CD4-positive, alpha-beta T cell treated with Interleukin-17A for 4 hours (primary cell): ENCODE measurements at places on chromosomes 6 and 20.

DNA sequence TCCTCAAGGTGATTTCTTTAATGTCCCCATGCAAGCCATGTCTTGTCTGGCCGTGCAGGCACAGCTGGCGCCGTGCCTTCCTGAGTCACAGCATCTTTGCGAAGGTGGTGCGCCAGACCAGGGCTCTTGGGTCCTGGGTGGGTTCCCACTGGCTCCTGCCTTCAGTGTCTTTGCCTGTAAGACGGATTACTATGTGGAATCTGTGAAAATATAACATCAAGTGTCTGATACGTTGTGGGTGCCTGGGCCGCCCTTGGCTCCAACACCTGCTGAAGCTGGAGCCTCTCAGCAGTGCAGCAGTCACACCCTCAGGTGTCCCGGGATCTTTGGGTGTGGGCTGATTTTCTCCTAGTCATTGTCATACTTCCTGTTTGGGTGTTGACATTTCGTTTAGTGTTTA is 3.2 kb downstream of the OSBPL2 start:
- DNase-seq, result no peak

DNA sequence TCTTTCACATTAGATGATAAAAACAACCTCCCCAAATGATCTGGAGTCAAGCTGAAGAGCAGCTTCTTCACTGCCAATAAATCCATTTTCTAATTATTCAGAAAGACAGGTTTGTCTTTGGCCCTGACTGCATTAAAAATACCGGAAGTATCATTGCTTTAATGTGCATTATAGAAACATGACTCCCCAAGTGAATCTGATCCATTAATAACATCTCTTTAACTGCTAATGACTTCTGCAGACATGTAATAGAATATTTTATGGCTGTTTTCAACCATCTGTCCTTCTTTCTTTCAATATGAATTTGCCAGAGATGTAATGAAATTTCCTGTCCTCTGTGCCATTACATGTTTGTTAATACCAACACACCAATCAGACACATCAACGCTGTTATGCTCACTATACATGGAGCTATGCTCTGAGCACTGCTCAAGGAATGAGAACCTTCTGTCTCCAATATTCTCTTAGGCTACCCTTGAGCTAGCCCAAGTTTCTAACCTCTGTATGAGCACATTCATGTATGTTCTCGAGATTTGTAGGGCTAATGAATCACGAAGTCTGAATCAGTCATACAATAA is 87.8 kb downstream of the LYRM4 start:
- DNase-seq, result no peak

DNA sequence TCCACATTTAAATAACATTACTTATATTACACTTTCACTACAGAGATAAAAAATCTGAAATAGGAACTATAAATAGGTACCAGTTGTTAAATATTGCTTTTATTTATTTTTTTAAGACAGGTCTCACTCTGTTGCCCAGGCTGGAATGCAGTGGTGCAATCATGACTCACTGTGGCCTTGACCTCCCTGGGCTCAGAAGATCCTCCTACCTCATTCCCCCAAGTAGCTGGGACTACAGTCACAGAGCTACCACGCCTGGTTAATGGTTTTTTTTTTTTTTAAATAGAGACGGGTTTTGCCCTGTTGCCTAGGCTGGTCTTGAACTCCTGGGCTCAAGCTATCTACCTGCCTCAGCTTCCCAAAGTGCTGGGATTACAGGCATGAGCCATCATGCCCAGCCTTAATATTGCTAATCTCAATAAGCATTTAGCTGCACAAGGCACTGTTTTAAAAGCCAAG is 17.3 kb downstream of the EEF1E1 start:
- DNase-seq, result no peak

DNA sequence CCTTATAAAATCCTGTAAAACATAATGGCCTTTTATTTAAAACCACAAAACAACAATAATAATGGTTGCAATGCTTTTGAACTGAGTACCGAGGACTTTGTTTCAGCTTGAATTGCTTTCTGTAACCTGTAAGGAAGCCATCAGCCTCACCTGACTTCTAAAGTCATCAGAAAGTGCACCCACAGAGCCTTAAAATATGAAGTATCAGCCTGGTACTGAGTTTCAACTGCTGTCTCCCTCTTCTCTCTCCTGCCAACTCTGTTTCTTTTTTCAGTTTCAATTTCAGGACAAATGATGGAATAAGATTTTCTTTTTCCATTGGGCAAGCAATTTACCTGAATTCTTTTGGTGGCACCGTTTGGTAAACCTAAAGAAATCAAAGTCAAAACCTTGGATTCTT is 119.4 kb downstream of the PHACTR1 start:
- DNase-seq, result no peak

DNA sequence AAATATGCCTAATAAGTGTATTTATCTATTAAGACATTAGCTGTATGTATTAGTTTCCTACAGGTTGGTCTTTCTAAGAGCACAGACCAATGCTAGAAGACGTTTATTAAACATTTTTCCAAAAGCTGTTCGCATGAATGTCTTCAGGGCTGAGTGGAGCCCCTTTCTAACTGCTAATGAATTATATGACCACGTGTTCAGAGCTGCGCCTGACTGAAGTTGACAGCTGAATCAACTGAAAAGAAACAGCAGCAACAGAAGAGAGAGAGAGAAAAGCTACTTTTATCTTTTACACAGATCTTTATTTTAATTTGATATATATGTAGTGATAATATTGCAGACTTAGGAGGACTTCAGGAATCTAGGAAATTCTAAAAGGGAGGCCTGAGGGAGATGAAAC is 75.2 kb upstream of the ARID1B start:
- no peak for DNase-seq

GRCh38 chr6:130050230-130050629 is 31.8 kb downstream of the L3MBTL3 start:
- DNase-seq, result no peak

DNA sequence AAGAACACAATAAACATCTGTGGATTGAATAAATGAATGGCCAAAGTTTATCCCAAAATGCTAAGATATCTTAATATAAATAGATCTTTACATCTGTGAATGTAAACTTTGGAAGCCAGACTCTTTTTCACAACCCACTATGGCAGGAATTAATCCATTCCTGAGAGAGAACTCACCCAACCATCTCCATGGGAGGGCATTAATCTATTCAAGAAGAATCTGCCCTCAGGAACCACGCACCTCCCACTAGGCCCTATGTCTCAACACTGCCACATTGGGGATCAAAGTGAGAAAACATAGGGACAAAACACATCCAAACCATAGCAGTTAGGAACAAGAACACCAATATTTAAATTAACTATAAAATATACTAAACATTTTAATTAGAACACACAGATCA is 3.4 kb downstream of the UBE3D start:
- no peak for DNase-seq

DNA sequence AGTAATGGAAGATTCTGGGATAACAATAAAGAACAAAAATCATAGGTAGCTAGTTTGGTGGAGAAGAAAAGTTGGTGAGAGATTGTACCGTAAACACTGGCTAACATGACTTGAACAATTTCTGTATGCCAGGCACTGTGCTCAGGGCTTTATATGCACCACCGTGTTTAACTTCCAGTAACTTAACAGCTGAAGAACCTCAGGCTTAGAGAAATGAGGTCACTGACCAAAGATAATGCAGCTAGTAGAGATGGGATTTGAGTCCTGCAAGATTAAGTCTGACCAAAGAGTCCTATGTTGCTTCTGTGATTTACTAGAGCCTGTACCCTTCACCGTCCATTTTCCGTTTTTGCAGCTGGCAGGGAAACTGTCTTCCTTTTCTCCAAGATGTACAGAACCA is 2.7 kb downstream of the CSTF1 start:
- DNase-seq, result no peak

DNA sequence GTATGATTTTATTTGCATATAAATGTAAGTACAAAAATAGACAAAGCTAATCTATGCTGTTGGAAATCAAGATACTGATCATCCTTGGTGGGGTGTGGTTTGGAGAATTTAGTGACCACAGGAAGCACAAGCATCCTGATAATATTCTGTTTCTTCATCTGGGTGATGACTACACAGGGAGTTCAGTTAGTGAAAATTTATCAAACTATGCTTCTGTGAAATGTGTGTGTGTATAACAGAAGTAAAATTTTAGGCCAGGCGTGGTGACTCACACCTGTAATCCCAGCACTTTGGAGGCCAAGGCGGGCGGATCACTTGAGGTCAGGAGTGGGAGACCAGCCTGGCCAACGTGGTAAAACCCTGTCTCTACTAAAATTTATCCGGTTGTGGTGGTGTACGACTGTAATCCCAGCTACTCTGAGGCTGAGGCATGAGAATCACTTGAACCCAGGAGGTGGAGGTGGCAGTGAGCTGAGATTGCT is 20.6 kb downstream of the ENPP3 start:
- no peak for DNase-seq

- DNase-seq, result no peak
These were observed 36.2 kb upstream of the SCUBE3 start for GRCh38 chr6:35177596-35177995.

GRCh38 chr6:15461127-15461944 is 201.5 kb downstream of the DTNBP1 start:
- DNase-seq, result no peak

GRCh38 chr6:155959898-155960495 is 504.4 kb upstream of the NOX3 start:
- no peak for DNase-seq

DNA sequence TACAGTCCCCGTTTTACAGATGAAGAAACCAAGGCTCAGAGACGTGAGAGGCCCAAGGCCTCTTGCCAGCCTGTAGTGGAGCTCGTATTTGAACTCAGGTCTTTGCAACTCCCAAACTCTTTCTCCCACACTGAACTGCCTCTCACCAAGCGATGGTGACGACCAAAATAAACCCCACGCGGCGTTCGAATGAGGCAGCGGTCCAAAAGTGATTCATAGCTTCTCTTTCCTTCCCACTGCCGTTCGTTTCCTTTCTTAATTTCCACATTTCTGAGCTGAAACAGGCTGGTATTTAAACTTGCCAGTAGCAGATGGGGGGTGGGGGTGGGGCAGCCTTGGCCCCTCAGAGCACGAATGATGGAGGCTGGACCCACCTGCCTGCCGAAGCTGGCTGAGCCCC is 252.9 kb upstream of the KCNG1 start:
- no peak for DNase-seq

DNA sequence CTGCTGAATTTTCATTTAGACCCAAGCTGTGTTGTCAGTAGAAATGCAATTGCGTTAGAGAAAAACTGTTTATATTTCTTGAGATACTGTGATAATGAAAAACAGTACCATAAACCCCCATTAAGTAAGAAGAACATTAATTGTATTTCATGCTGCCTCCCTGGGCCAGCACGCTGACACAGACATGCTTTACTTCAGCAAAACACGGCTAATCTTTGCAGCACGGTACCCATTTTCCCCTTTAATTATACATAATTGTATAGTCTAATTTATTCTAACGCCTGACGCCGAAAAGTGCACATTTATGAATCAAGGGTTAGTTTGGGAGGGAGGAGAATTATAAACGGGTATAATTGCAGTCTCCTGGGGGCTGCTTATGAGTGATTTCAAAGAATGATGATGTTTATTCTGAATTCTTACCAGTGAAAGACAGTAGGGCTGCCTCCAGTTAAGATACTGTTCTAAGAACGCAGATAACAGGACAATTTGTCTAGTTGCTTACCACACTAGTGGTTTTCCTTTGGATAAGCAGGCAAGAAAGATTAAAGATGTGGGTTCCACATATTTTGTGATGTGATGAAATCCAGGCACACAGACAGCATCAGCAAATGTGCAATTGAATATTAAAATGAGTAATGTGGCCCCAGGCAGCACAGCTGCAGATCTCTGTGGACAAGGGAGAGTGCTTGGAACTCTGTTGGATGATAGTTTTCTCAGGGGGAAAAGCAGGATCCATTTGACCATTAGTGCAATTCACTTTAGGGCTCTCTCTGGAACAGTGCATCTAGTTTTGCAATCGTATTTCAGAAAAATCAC is 4.7 kb upstream of the SULF2 start:
- DNase-seq, result no peak

DNA sequence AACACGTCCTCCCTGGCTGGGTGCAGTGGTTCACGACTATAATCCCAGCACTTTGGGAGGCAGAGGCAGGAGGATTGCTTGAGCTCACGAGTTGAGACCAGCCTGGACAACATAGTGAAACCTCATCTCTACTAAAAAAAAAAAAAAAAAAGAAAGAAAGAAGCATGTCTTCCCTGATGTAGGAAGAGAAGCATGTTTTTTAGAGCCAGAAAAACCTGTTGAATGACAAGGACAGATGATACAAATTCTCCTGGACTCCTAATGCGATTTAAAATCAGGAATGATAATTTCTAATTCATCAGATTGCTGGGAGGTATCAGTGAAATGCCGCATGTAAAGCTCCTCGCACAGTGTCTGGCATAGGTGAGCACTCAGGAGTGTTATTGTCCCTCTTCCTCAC is 23.7 kb upstream of the SEC63 start:
- DNase-seq, result no peak

- DNase-seq, result no peak
These were observed 7.5 kb upstream of the ZSWIM1 start for GRCh38 chr20:45873409-45874103.

DNA sequence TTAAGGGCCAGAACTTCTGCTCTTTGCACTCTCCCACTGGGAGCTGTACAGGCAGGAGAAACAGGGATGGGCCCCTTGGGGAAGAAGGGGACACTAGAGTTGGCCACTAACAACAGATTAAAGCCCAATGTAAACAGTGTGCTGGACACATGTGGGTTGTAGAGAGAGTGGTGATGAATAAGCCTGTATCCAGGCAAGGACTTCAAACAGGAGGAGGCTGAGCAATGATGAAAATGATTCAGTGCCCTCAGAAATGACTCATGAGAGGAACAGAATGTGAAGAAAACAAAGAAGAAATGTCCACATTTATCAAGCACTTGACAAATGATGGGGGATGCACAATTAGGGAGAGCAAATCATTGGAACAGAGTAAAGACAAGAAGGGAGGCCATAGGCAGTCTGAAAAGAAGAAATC is 242.3 kb downstream of the TBX18 start:
- DNase-seq, result no peak

GRCh38 chr6:99746261-99746895 is 139.7 kb downstream of the PRDM13 start:
- peak; percentile 63 for DNase-seq

DNA sequence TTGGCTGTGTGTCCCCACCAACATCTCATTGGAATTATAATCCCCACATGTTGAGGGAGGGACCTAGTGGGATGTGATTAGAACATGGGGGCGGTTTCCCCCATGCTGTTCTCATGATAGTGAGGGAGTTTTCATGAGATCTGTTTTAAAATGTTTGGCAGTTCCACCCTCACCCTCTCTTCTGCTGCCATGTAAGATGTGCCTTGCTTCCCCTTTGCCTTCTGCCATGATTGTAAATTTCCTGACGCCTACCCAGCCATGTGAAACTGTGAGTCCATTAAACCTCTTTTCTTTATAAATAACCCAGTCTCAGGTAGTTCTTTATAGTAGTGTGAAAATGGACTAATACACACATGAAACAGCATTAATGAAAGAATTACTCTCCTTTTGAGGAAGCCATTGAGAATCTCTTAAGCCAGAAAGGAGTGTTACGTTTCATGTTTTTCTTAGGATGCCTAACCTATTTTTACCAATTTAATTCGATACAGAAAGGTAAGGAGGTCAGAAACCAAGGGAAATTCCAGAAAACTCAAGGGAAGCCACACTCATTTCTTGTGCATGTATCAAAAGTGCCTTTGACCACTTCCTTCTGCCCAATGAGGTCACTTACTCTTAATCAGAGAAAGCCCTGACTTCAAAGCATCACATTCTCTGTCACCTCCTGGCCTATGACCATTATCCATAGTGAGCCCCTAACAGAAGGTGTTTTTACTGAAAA is 24.7 kb upstream of the HINT3 start:
- no peak for DNase-seq
